ENCODE measurements at places on chromosomes 12 and 14. TPM values are rescaled to one million over a fixed set of nuclear protein-coding genes. Genes with fewer than 3 reads are reported as not detected.

The CLEC12A gene
- total RNA-seq = not detected

The AKAP6 gene
- 33.5 TPM for total RNA-seq

The TCL1B gene
- not detected for total RNA-seq

DNA sequence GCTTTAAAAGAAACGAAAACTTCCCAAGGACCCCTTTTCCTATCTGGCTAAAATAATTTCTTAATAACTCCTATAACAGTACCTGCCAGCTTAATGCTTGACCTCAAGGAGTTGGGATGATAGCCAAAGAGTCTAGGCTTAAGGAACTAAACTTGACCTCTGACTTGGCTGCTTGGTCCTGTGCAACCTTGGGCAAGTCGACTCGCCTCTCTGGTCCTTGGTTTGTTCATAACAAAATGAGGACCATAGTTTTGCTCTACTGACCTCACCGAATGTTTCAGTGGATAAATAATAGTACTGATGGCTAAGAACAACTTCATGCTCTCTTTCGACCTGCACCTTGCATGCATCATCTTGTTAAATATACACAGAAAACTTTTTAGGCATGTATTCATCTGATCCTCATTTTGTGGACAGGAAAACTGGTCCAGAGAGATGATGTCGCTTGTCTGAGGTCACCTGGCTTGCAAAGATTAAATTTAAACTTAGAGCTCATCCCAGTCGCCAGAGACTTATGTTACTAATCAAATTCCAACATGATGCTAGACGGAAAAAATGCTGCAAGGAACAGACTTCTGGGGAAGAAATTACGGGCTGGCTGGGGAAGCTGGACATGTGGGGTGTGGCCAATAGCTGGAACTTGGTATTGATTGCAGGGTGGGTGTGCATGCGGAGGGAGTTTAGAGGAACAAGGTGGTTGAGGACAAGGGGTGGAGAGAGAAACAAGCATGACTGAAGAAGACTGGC is 38.0 kb upstream of the WSCD2 start:
- H3K27me3 ChIP-seq = no peaks in the 10 kb centered on the region
- no peaks in the 10 kb centered on the region for H3K36me3 ChIP-seq
- no peak overlapping the region for H3K27ac ChIP-seq
- H3K4me3 ChIP-seq = no peak overlapping the region
- peaks cover 6% of the 10 kb centered on the region for H3K4me1 ChIP-seq

- no peaks in the 10 kb centered on the region for H3K4me1 ChIP-seq
- H3K27me3 ChIP-seq = no peaks in the 10 kb centered on the region
- H3K27ac ChIP-seq = no peak overlapping the region
- no peak for DNase-seq
- no peak overlapping the region for H3K4me3 ChIP-seq
- H3K36me3 ChIP-seq = no peaks in the 10 kb centered on the region
These were observed 449.4 kb upstream of the OR4E1 start for GRCh38 chr14:22122829-22123560.

GRCh38 chr14:90905531-90905930 is 89.3 kb upstream of the TTC7B start:
- no peak for DNase-seq
- H3K27me3 ChIP-seq = no peaks in the 10 kb centered on the region
- peaks cover 3% of the 10 kb centered on the region for H3K4me1 ChIP-seq
- H3K36me3 ChIP-seq = peaks cover 3% of the 10 kb centered on the region
- H3K27ac ChIP-seq = no peak overlapping the region
